ENCODE measurements at places on chromosomes 7 and 10. TPM values are rescaled to one million over a fixed set of nuclear protein-coding genes. Genes with fewer than 3 reads are reported as not detected.
A peak's percentile ranks its signal among the peaks of the same experiment; 100 is the strongest.

DNA sequence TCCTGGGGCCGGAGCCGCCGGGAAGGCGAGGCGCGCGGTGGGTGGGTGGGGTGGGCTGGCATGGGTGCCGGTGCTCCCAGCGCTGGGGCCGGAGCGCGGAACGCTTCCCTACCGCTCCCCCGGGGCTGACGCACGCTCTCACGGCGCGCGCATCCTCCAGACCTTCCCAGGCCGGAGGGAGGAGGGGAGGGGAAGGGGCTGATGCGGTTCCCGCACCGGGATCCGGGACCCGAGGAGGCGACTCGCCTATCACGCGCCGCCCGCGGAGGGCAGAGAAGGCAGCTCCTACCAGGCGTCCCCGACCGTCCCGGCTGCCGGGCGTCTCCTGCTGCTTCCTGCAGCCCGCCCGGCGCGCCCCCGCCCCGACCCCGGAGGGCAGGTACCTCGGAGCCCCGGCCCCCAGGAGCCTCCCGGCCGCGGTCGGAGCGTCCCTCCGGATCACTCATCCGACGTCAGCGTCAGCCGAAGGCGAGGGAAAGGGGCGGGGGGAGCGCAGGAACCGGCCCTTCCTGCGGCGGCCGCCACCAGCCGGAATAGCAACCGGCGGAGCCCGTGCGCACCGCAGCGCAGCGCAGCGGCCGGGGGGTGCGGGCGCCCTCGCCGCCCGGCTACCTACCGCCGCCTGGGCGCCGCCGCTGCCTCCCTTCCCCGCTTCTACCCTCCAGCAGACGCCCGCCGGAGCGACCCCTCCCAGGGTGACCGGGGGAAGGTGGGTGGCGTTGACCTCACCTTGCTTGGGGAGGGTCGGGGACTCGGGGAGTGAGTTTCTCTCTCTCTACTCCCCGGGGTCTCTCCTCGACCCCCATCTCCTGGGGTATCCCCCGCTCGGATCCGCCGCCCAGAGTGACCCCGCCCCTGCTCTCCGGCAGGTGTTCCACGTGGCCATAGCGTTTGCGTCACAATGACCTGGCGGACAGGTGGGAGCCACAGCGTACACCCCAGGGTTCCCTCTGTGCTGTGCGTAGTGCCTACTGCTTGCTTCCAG is at the start of gene ICA1:
Gene ICA1 (minus strand): TSS at position 457 of the 985 bp plus-strand sequence. CDS start 26,241 bp downstream, outside the sequence.
- peak; percentile 8 for DNase-seq
- H3K36me3 ChIP-seq, result no peaks in the 10 kb centered on the region
- no peak within 1 kb of the TSS for H3K27ac ChIP-seq
- peak within 1 kb of the TSS; percentile 53 for H3K4me3 ChIP-seq
- H3K4me1 ChIP-seq, result no peaks in the 10 kb centered on the region

GRCh38 chr10:23694446-23694920 is 255.6 kb downstream of the OTUD1 start:
- no peaks in the 10 kb centered on the region for H3K36me3 ChIP-seq
- no peak overlapping the region for H3K4me3 ChIP-seq
- DNase-seq, result no peak
- no peaks in the 10 kb centered on the region for H3K4me1 ChIP-seq
- no peaks in the 10 kb centered on the region for H3K27me3 ChIP-seq

Gene NRCAM
- total RNA-seq, result 2.1 TPM

- H3K4me3 ChIP-seq, result no peak overlapping the region
- no peaks in the 10 kb centered on the region for H3K27me3 ChIP-seq
- H3K4me1 ChIP-seq, result peaks cover 30% of the 10 kb centered on the region
- no peak for DNase-seq
These were observed 6.7 kb upstream of the ADAM12 start for GRCh38 chr10:126394948-126395347.

- no peak overlapping the region for H3K4me3 ChIP-seq
- H3K27ac ChIP-seq, result no peak overlapping the region
- H3K36me3 ChIP-seq, result no peaks in the 10 kb centered on the region
- no peaks in the 10 kb centered on the region for H3K27me3 ChIP-seq
- DNase-seq, result no peak
These were observed 91.5 kb downstream of the FAM53B start for GRCh38 chr10:124652701-124653100.

Data from fibroblast of lung (primary cell).